ENCODE measurements at places on chromosomes 12 and 14. TPM values are rescaled to one million over a fixed set of nuclear protein-coding genes. Genes with fewer than 3 reads are reported as not detected.

NANOG gene
- not detected for total RNA-seq

DNA sequence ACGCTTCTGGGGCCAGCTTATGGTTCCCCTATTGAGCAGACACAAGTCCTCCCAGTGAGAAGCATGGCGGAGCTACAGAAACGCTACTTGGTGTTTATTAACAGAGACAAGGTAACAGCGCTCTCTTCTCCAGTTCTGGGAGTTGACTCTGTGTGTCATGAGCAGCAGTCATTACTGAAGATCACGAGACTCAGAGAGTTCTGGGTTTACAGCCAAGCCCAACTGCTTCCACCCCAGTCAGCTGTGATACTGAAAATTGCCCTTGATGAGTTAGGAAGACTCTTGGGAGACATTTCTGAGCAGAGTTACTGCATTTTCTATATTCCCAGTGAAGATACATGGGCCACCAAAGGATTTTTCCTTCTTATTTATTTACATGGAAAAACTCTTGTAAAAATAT, 48.6 kb downstream of the CFAP251 start:
- H3K36me3 ChIP-seq: no peaks in the 10 kb centered on the region
- H3K27me3 ChIP-seq: no peaks in the 10 kb centered on the region
- H3K27ac ChIP-seq: no peak overlapping the region
- no peak for DNase-seq
- no peaks in the 10 kb centered on the region for H3K4me1 ChIP-seq

GRCh38 chr12:2396448-2396871, 343.7 kb downstream of the CACNA1C start:
- H3K4me1 ChIP-seq: no peaks in the 10 kb centered on the region
- H3K36me3 ChIP-seq: no peaks in the 10 kb centered on the region
- H3K27ac ChIP-seq: no peak overlapping the region
- no peaks in the 10 kb centered on the region for H3K27me3 ChIP-seq

GRCh38 chr12:62720661-62721330, 214.2 kb downstream of the PPM1H start:
- no peak for DNase-seq
- no peaks in the 10 kb centered on the region for H3K36me3 ChIP-seq
- peaks cover 53% of the 10 kb centered on the region for H3K4me1 ChIP-seq
- H3K27me3 ChIP-seq: no peaks in the 10 kb centered on the region

- no peaks in the 10 kb centered on the region for H3K4me1 ChIP-seq
- no peaks in the 10 kb centered on the region for H3K27me3 ChIP-seq
- H3K4me3 ChIP-seq: no peak overlapping the region
- H3K36me3 ChIP-seq: no peaks in the 10 kb centered on the region
- no peak for DNase-seq
Measured at GRCh38 chr12:88299567-88300101, 157.5 kb downstream of the TMTC3 start.

DNA sequence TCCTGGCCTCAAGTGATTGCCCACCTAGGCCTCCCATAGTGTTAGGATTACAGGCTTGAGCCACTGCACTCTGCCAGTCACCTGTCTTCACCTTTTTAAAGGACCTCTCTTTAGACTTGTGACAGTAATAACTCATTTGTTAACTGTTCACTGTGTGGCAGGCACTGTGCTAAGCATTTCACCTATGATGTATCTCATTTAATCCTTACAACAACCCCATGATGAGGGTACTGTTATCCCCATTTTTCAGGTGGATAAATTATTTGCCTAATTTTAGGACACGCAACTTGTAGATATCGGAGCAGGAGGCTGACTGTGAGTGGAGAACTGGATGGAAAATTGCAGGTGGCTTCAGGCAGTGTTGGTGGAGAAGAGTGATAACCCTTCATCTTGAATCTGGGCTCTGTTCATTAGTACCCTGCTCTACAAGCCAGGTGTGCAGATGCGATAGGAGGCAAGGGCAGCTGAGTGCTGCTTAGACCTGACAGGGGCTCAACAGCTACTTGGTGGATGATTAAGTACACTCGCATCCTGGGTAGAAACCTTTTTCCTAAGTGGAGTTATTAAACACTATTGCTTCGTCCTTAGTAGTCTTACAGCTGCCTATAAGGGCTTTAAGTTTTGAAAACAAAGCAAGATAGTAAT, 2.7 kb downstream of the TCTN1 start:
- no peaks in the 10 kb centered on the region for H3K27me3 ChIP-seq
- H3K4me1 ChIP-seq: peaks cover 8% of the 10 kb centered on the region
- H3K4me3 ChIP-seq: no peak overlapping the region
- no peak overlapping the region for H3K27ac ChIP-seq
- DNase-seq: no peak

GRCh38 chr14:91985008-91985407, 37.5 kb upstream of the FBLN5 start:
- H3K27me3 ChIP-seq: no peaks in the 10 kb centered on the region
- DNase-seq: no peak
- H3K27ac ChIP-seq: no peak overlapping the region
- H3K4me1 ChIP-seq: no peaks in the 10 kb centered on the region

GPRC5D gene
- total RNA-seq: not detected

GRCh38 chr12:75862692-75863471, 168.7 kb downstream of the PHLDA1 start:
- no peak overlapping the region for H3K27ac ChIP-seq
- no peaks in the 10 kb centered on the region for H3K36me3 ChIP-seq
- no peaks in the 10 kb centered on the region for H3K27me3 ChIP-seq

DNA sequence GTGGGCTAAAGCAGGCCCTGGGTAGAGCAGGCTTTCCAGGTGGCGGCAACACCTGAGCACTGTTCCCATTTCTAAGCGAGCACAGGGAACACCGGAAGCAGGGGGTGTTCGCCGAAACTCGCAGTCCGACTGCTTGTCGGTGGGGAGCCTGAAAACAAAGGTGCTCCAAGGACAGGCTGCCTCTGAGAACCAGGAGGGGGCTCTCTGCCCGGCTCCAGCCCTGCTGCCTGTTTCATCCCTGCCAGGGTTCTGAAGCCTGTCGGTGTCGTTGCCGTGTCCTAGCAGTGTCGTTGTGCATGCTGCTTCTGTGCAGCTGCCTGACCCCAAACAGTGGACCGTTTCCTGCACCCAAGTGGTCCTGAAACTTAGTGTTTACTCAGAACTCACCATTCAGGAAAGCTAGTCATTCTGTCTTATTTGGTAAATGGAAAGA, 21.8 kb downstream of the CCNK start:
- no peak overlapping the region for H3K27ac ChIP-seq
- no peaks in the 10 kb centered on the region for H3K27me3 ChIP-seq
- DNase-seq: peak; percentile 44
- no peaks in the 10 kb centered on the region for H3K4me1 ChIP-seq

- peak overlapping the region; percentile 51 for H3K27ac ChIP-seq
- peaks cover 5% of the 10 kb centered on the region for H3K36me3 ChIP-seq
- peaks cover 30% of the 10 kb centered on the region for H3K4me1 ChIP-seq
- DNase-seq: no peak
- H3K4me3 ChIP-seq: no peak overlapping the region
Measured at GRCh38 chr12:108665608-108666202, 32.0 kb upstream of the SELPLG start.

GRCh38 chr12:108964371-108965352, 56.2 kb downstream of the SVOP start:
- peaks cover 4% of the 10 kb centered on the region for H3K4me1 ChIP-seq
- no peaks in the 10 kb centered on the region for H3K36me3 ChIP-seq
- no peak overlapping the region for H3K27ac ChIP-seq
- DNase-seq: peak; percentile 22
- no peak overlapping the region for H3K4me3 ChIP-seq

DNA sequence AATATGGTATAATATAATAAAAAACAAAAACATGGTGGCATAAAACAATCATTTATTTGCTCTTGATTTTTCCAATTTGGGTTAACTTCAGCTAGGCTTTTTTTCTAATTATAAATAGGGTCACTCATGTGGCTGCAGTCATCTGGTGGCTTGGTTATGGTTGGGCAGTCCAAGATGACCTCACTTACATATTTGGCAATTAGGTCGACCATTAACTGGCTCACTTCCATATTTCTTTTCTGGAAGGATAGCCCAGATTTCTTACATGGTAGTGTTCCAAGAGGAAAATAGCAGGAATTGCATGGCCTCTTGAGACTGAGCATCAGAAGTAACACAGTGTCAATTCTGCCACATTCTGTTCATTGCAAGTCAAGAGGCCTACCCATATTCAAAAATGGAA, 153.4 kb downstream of the FUT8 start:
- H3K27me3 ChIP-seq: no peaks in the 10 kb centered on the region
- no peak overlapping the region for H3K4me3 ChIP-seq
- no peaks in the 10 kb centered on the region for H3K36me3 ChIP-seq
- DNase-seq: no peak
- H3K4me1 ChIP-seq: no peaks in the 10 kb centered on the region
- no peak overlapping the region for H3K27ac ChIP-seq

DNA sequence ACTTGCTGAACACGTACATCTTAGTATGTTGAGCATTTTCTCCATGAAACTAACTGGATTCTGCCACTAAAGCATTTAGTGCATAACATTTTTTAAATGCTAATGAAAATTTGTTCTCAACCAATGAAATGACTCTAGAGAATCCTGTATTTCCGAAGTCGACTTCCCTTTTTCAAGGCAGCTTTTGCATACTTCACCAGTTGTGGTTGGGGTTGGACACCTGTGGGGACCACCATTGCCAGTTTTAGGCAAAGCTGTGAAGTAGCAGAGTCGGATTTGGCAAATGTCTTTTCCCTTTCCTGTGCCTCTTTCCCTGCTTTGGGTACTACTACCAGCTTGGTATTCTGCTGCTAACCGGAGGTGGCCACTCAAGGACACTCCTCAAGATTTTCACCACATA, 349.2 kb downstream of the BCAT1 start:
- DNase-seq: no peak
- H3K36me3 ChIP-seq: no peaks in the 10 kb centered on the region
- H3K27me3 ChIP-seq: no peaks in the 10 kb centered on the region

- DNase-seq: no peak
- no peak overlapping the region for H3K27ac ChIP-seq
- H3K4me1 ChIP-seq: no peaks in the 10 kb centered on the region
- no peaks in the 10 kb centered on the region for H3K27me3 ChIP-seq
Measured at GRCh38 chr12:47343684-47344567, 264.2 kb upstream of the AMIGO2 start.

- H3K27me3 ChIP-seq: no peaks in the 10 kb centered on the region
- H3K27ac ChIP-seq: no peak overlapping the region
- H3K36me3 ChIP-seq: no peaks in the 10 kb centered on the region
- DNase-seq: no peak
- no peak overlapping the region for H3K4me3 ChIP-seq
Measured at GRCh38 chr12:16266085-16266484, 11.4 kb downstream of the SLC15A5 start.

DNA sequence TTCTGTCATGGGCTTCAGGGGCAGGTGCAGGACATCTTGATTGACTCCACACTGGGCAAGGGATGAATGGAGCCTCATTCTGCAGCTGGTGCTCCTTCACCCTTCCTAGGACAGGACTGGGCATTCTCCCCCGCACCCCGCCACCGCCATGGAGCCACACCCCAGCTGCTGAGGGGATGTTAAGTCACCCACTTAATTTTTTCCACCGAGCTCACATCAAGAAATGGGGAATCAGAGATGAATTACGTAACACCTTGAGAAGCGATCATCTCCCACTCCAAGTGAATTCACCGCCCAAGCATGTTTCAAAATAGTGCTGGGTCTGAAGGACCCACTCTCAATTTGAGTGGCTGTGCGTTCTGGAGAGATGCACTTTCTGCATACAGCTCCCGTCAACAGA, 94.2 kb downstream of the EML1 start:
- DNase-seq: no peak
- peaks cover 59% of the 10 kb centered on the region for H3K4me1 ChIP-seq
- no peak overlapping the region for H3K4me3 ChIP-seq
- H3K27ac ChIP-seq: no peak overlapping the region

DNA sequence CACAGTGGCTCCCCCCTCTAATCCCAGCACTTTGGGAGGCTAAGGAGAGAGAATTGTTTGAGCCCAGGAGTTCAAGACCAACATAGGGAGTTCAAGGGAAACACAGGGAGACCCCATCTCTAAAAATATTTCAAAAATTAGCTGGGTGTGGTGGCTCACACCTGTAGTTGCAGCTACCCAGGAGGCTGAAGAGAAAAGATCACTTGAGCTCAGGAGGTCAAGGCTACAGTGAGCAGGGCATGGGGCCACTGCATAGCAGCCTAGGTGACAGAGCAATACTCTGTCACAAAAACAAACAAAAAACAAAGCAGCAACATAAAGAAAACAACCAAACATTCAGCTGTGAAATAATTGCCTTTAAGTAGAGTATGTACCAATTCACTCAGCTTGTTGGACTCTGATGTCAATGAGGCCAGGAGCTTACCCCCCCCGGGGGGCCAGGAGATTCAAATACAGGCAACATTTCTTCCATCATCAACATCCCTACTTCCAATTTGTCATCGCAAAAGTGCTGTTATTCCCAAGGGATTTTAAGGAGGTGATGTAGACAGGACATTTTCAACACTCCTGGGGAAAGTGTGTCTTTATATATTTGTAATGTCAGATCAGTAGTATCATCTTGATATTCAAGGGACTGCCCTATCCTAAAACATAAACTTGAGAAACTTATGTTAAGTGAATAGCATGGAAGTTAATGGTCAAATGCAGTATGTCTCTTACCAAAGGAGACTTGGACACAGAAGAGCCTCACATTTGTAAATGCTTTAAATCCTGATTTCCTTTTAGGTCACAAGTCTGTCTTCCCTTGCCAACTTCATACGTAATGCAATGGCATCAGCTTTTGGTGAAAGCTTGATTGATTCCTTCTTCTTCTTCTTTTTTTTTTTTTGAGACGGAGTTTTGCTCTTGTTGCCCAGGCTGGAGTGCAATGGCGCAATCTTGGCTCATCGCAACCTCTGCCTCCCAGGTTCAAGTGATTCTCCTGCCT, 40.6 kb upstream of the AEBP2 start:
- H3K4me1 ChIP-seq: no peaks in the 10 kb centered on the region
- no peak for DNase-seq
- H3K36me3 ChIP-seq: no peaks in the 10 kb centered on the region
- no peak overlapping the region for H3K27ac ChIP-seq

PEX5 gene
- total RNA-seq: 20.2 TPM

DNA sequence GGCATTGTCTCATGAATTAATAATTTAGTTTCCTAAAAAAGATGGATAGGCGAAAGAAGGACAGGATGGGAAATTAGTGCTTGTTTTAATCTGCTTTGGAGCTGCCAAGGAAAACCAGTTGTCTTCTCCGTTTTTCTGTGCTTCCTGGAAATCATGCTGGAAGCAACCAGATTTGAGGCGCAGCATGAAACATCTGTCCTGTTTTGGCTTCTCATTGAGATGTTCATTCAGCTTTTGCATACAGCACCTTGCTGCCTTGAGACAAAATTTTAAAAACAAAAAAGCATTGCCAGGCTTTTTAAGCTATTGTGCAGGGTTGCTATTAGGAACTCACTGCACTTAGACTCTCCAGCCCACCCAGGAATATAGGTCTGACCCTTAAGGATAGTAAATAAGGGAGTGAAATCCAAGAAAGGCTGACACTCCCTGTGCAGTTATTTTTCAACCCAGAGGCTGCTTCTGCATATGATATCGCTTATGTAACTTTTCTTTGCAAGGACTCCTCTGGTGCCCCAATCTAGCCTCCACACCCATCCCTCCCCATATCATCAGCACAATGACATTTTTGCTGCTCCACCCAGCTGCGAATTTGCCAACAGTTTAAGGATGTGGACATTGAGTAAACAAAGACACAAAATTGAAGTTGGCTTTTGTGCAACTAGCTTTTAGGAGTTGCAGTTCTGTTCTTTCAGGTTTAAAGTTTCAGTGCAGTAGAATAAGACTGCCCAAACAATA, 46.9 kb upstream of the MDM1 start:
- H3K27ac ChIP-seq: no peak overlapping the region
- no peak for DNase-seq
- no peaks in the 10 kb centered on the region for H3K36me3 ChIP-seq
- H3K4me3 ChIP-seq: no peak overlapping the region
- H3K27me3 ChIP-seq: no peaks in the 10 kb centered on the region
- H3K4me1 ChIP-seq: no peaks in the 10 kb centered on the region

Data from neural progenitor cell (in vitro differentiated cells).